G401 (cell line): ENCODE measurements at places on chromosomes 6 and 20. TPM values are rescaled to one million over a fixed set of nuclear protein-coding genes. Genes with fewer than 3 reads are reported as not detected.

The PGC gene
- not detected in 2 replicates for total RNA-seq

The APCDD1L gene
- total RNA-seq: not detected in 2 replicates

The TPBG gene
- total RNA-seq: 4.6 and 6.7 TPM in 2 replicates

The MYBL2 gene
- 28.0 and 36.1 TPM in 2 replicates for total RNA-seq

The RNF217 gene
- total RNA-seq: 8.2 and 22.8 TPM in 2 replicates

The PSMB8 gene
- not detected in 2 replicates for total RNA-seq

The AGER gene
- 3.8 and 17.4 TPM in 2 replicates for total RNA-seq

The PTCHD4 gene
- 2.0 TPM in 1 of 2 replicates, not detected in the other for total RNA-seq

The PARD6B gene
- 30.0 and 43.3 TPM in 2 replicates for total RNA-seq

The MOXD1 gene
- not detected in 2 replicates for total RNA-seq

The HS3ST5 gene
- not detected in 2 replicates for total RNA-seq

The KIF13A gene
- total RNA-seq: 9.8 and 18.3 TPM in 2 replicates

The OR5V1 gene
- total RNA-seq: not detected in 2 replicates

The PNLDC1 gene
- not detected in 2 replicates for total RNA-seq

The TBX18 gene
- total RNA-seq: not detected in 2 replicates

The EPPIN gene
- not detected in 2 replicates for total RNA-seq

The NHSL1 gene
- 0.80 and 7.8 TPM in 2 replicates for total RNA-seq

The VGLL2 gene
- not detected in 2 replicates for total RNA-seq
